ENCODE measurements at places on chromosomes 5 and 9. TPM values are rescaled to one million over a fixed set of nuclear protein-coding genes. Genes with fewer than 3 reads are reported as not detected.

The TAF11L10 gene
- not detected for polyA plus RNA-seq

The ANKRD33B gene
- 2.5 TPM for polyA plus RNA-seq

The STXBP1 gene
- polyA plus RNA-seq: 15.7 TPM

GRCh38 chr5:120735076-120735475, 271.0 kb downstream of the PRR16 start:
- no peak for DNase-seq

DNA sequence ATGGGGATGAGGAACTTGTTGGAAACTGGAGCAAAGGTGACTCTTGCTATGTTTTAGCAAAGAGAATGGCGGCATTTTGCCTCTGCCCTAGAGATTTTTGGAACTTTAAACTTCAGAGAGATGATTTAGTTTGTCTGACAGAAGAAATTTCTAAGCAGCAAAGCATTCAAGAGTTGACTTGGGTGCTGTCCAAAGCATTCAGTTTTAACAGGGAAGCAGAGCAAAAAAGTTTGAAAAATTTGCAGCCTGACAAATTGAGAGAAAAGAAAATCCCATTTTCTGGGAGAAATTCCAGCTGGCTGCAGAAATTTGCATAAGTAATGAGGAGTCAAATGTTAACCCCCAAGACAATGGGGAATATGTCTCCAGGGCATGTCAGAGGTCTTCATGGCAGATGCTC, 682.3 kb upstream of the ST8SIA4 start:
- peak; percentile 7 for DNase-seq

DNA sequence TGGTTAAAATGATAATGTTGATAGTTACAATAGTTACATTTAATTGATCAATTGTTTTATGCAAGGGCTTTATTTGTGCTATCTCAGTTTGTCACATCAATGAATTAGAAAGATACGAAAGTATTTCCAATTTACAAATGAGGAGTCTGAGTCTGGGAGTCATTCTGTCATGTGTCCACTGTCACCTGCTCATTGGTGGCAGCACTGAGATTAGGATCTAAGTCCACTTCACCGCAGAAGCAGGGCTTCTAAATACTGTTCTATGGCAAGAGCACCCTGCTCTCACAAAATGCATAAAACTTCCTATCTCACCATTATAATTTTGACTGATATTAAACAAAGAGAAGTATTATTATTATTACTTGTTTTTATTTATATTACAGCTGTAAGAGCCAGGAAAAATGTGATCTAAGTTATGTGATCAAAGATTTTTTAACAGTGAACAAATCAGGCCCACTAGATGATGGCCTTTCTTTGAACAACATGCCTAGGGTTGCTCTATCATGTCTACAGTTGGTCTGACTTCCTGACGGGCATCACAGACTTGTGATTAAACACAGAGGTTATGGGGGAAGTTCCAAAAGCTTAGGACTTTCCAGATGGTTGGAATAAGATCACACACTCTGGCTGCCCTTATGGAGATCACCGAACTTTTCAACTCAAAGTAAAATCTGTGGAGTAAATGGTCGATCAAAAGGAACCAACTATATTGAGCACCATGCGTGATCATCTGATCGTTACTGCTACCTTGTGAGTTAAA, 15.1 kb downstream of the TLR4 start:
- no peak for DNase-seq

GRCh38 chr5:40616781-40617180, 62.9 kb upstream of the PTGER4 start:
- DNase-seq: no peak

DNA sequence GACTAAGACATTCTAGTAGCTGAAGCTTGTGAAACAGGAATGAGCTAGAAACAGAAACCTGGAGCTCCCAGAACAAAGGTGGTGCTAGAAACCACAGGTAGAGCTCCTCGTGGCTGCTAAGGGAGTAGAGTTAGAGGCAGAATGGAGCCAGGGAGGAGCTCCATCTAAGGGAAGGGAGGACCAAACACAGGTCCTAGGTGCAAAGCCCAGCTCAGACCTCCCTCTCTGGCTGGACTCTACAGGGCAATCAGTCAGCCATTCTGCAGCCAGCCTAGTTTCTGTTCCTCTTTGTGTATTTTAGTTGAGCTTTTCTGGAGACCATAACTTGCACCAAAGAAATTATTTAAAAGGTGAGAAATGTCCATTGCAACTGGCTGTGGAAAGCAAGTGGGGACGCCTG, 70.4 kb downstream of the CRB2 start:
- DNase-seq: no peak

DNA sequence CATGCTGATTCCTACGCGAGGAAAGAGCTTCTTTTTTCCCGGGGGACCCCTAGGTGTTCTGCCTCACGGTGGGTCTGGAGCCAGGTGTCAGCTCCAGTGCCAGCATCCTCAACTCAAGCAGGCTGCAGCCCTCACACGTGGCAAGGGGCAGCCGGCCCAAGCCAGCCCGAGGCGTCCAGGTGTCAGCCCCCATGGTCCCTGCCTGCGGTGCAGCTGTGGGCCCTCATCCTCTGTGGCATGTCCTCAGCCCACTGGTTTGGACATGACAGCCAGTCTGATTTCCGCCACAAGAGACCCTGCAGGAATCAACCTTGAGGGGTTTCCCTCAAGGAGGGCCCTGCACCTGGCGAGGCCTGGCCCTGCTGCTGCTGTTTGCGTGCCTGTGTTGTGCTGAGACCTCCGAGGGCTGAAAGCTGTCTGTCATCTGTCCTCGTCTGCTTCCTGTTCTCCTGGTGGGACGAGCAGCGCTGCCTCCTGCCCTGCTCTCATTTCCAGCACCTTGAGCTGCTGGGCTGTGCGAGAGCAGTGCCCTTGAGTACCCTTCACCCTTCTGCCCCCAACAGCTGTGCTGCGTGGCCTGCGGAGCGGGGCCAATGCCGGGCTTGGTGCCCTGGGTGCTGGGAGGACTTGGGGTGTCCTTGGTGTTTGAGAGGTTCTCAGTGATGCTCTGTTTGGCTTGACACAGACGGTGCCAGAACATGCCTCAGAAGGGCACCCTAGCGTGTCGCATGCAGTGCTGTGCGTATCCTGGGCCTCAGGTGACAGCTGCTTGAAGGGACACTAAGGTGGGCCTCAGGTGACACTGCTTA, 137.6 kb downstream of the CACNA1B start:
- no peak for DNase-seq

DNA sequence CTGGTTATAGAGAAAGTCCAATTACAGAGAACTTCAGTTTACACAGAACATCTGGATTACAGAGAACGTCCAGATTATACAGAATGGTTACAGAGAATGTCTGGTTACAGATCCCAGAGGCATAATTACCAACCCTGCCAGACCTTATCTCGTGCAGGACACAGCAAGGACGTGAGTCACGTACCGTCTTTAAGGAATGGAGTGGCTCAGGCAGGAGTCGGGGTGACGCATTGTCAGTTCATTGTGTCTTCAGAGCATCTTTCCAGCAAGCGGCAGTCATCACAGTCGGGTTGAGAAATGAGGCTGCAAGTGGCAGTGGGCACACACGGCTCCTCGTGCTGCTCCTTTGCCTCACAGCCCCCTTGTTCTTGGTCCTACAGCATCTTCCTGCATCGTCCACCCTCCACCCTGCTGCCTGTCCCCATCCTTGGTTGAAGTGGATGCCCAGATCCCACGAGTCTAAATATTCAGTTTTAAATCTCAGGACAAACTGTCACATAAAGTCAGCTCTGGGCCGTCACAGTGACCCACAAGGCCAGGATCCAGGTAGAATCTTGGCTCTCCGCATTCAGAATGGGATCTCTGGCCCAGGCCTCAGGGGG, 30.0 kb upstream of the SLC6A19 start:
- no peak for DNase-seq

- DNase-seq: peak; percentile 26
Measured at GRCh38 chr9:95726756-95727155, 148.7 kb upstream of the ERCC6L2 start.
